ENCODE measurements at places on chromosomes 2 and 18.

- DNase-seq, result no peak
Measured at GRCh38 chr2:95021023-95021416, 4.5 kb upstream of the MAL start.

DNA sequence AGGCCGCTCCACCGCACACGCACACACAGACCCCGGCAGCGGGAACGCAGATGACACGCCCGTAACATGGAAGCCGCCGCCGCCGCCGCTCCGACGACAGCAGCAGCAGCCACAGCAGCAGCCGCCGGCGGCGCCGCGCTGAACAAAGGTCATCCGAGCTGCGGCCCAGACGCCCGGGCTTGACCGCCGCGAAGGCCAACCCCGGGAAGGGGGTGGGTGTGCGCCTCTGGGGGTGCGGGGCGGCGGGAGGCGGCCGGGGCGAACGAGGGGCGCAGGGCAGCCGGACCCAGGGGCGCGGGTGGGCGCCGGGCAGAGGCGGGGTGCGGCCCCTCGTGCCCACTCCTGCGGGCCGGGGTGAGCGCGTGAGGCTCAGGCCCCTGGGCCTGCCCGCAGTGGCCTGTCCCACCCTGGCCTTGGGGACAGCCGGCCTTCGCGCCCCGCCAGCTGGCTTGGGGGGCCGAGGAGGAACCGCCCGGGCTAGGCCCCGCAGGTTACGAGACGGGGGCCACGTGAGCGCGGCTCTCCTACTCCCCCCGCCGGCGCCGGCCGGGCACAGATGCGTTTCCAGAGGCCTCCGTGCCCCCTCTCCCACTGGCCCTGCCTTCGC, 1.0 kb upstream of the ZNF532 start:
- no peak for DNase-seq

- DNase-seq, result peak; percentile 66
Measured at GRCh38 chr2:196234672-196235071, 63.3 kb upstream of the STK17B start.

- DNase-seq, result no peak
Measured at GRCh38 chr2:74045454-74045853, 60.7 kb downstream of the TET3 start.

GRCh38 chr18:37259711-37260110, 305.9 kb downstream of the CELF4 start:
- no peak for DNase-seq

DNA sequence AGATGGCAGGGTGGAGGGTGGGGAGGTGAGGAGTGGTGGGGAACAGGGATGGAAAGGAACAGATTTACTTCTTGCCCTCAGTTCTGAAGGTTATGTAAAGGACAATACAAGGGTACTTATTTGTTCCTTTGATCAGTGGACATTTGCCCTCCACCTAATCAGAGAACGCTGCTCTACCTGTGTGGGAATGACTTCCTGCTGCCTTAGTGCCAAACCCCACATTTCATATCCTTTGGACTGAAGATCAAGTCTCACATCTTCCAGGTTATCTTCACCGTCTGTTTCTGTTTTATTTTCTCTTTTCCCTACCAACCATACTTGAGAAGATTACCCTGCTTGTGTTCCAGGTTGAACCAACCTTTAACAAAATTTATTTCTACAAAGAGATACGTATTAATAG, 8.7 kb upstream of the DPP4 start:
- no peak for DNase-seq

- DNase-seq, result no peak
Measured at GRCh38 chr2:42030829-42031228, 17.0 kb upstream of the PKDCC start.
